ENCODE measurements at places on chromosomes 4 and X. TPM values are rescaled to one million over a fixed set of nuclear protein-coding genes. Genes with fewer than 3 reads are reported as not detected.

- no peak for DNase-seq
Measured at GRCh38 chr4:4259484-4260100, 11.6 kb upstream of the TMEM128 start.

GRCh38 chr4:125991398-125991797 lies 676.6 kb downstream of the FAT4 start:
- DNase-seq: no peak

DNA sequence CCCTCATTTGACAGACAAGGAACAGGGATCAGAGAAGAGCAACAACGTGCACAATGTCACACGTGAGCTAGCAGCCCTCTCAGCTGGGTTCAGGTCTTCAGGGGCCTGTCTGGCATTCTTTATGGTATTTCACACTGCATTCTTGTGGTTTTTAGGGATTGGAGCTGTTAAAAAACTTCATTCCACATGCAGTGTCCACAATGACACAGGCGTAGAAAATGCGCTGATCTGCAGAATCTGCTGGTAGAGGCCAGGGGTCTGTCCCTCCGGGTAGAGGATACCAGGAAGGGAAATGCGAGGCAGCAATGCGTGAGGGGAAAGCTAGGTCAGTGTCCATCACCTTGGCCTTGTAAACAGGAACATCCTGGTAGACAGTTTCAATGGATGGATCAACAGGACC lies 36.6 kb downstream of the MAP7D3 start:
- DNase-seq: peak; percentile 83

GRCh38 chr4:51845711-51846110 lies 2.8 kb downstream of the DCUN1D4 start:
- no peak for DNase-seq

SPANXN3 gene
- total RNA-seq: not detected

GRCh38 chrX:74500555-74500954 lies 79.3 kb downstream of the SLC16A2 start:
- DNase-seq: no peak

DNA sequence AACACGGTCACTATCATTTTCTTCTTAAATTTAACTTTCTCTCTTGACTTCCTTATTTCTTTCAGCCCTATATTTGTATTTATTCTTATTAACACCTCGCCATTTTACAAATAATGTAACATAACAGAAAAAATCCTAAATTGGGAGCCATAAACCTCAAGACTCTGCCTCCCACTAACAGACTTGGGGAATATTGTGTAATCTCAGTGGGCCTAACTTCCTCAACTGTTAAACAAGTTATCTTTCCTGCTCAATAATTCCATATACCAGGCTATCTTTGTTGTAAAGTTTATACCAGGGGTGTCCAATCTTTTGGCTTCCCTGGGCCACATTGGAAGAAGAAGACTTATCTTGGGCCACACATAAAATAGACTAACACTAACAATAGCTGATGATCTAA lies 26.2 kb downstream of the PRSS12 start:
- no peak for DNase-seq

DNA sequence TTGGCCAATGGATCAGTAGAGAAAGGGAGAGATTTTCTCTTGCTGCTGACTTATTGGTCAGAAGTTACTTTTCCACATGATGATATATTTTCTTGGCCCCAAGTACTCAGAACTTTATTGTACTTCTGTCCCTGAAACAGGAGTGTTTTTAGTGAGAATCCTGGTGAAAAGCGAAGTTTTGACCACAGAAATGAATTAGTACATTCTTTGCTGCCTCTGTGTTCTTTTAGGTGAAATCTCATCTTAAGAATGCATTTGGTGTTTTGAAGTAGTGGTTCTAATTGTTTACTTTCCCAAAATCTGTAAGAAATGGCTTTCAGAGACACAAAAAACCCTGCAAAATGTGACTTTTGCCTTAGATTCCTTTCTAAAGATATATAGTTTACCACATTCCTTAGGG lies 240.4 kb downstream of the FRMPD4 start:
- no peak for DNase-seq

Data from astrocyte (in vitro differentiated cells and primary cell).